ENCODE measurements at places on chromosomes 3 and 15.

DNA sequence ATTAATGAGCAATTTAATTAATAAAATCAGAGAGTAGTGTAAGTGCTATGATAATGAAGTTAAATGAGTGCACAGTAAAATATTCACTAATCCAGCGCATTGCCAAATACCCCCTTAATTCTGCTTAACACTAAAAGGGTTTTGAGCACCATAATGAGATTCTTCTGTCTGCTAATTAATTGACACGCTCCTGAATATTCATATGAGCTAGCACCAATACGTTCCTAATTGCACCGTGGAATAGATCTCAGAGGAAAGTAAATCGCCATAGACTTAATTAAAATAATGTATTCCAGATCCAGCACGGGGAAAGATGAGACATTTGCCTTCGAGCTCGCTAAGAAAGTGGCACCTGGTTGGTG lies 9.6 kb upstream of the FOXB1 start:
- DNase-seq, result no peak

GRCh38 chr3:116148881-116149851 lies 296.1 kb downstream of the LSAMP start:
- no peak for DNase-seq

GRCh38 chr15:57563416-57563815 lies 28.3 kb upstream of the MYZAP start:
- no peak for DNase-seq

GRCh38 chr15:44722011-44722410 lies 10.7 kb downstream of the B2M start:
- no peak for DNase-seq

DNA sequence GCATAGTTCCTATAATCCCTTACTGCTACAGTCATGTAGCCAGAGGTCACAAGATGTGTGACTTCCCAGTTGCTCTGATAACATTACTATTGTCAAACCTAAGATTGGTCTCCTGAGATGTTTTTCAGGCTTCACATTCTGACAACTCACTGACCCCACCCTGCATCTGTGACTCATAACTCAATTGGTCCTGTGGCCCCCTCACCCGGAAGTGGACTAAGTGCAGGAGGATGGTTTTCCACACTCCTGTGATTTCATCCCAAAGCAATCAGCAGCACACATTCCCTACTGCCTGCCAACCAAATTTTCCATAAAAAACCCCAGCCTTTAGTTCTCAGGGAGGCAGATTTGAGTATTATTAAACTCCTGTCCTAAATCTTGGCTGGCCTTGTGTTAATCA lies 564.9 kb upstream of the ZNF385D start:
- DNase-seq, result no peak

GRCh38 chr15:52082197-52083036 lies 30.2 kb downstream of the BCL2L10 start:
- DNase-seq, result no peak

GRCh38 chr15:67945951-67946700 lies 106.3 kb upstream of the RNU6-1 start:
- DNase-seq, result peak; percentile 31

DNA sequence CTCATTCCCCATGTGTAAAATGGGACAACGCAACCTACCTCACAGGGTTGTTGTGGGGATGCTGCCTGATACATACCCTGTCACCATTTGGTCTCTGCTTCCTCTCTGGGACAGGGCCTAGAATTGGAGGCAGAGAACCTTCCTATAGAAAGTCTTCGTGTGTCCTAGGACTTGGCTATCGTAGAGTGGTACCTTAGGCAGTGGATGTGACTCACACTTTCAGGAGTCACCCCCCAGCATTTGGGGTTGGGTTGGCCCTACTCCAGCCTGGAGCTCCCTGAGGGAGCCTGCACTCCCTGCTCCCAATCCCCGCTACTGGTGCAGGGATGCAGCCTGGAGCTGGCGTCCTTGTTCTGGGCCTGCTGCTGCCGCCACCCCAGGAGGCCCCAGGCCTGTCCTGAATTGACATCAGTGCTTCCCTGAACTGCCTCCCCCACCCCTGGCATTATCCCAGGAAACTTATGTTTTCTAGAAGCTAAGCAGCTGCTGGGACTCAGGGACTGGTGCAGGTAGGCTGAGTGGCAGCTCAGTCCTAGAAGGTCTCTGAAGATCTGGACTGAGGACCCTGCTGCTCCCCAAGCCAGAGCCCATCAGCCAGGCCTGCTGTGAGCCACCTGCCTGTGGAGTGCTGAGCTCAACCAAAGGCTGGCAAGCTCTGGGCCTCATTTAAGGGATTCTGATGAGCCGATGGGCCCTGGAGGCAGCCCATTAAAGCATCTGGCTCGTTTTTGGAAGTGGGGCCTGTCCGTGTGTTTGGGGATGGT lies 9.9 kb downstream of the C15orf39 start:
- no peak for DNase-seq

DNA sequence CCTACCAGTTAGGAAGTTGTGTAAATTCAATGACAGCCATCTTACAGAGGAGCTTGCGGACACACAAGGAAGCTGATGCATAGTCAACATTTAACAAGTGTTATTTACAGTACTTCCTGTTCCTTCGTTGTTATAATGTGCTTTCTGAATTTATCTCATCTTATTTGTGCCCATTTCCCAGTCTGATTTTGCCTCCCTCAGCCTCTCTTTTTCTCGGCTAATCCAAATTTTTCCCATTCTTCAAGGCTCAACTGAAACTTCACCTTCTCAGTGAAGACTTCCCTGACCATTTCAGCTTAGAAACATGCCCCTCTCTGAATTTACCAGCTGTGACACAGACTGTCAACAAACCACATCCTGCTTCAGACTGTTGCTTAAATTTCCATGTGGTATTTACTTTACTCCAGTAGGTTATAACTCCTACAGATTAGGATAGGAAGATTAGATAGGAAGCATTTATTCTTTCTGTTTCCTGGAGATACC lies 55.7 kb upstream of the CP start:
- DNase-seq, result no peak

DNA sequence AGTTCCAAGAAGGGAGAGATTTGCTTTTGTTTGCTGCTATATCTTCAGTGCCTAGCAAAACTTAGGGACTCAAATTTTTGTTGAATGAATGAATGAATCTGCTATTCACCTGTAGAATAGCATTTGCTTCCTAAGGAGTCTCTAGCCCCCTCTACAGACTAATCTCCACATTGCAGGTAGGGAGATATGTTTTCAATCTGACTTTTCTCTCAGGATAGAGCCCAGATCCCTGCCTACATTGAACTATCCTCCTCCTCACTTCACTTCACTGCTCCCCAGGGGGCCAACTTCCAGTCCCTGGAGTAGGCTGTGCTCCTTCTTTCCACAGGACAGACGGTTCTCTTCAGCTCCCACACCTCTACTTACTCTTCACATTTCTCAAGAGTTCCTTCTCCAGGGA lies 81.9 kb upstream of the PTX3 start:
- no peak for DNase-seq

DNA sequence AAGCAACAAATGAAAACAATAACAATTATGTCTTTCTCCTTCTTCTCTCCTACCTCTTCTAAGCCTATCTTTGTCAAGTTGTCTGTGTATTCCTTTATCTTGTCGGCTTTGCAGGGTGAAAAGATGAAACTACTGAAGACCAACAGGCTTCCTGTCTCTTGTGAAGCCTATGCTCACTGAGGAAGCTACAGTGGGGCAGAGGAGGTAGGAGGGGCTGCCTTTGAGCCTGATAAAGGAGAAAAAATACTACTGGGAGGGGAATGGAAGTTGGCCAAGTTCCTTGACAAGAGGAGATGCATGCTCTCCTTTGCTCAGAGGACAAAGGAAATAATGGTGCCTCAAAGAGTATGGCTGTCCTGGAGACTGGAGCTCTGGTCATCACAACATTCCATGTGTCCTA lies 92.0 kb downstream of the IGSF11 start:
- no peak for DNase-seq

DNA sequence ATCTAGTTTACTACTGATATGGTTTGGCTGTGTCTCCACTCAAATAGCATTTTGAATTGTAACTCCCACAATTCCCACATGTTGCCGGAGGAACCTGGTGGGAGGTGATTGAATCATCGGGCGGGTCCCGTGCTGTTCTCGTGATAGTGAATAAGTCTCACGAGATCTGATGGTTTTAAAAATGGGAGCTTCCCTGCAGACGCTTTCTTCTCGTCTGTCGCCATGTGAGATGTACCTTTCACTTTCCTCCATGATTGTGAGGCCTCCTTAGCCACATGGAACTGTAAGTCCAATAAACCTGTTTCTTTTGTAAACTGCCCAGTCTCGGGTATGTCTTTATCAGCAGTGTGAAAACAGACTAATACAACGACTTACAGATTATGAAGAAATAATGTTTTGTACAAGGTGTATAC lies 35.6 kb upstream of the PYDC2 start:
- no peak for DNase-seq

- no peak for DNase-seq
Observed at GRCh38 chr3:113832477-113833164, 6.0 kb upstream of the GRAMD1C start.

- no peak for DNase-seq
Observed at GRCh38 chr3:106485802-106486201, 617.0 kb upstream of the CBLB start.

- DNase-seq, result no peak
Observed at GRCh38 chr15:73065114-73065513, 12.9 kb downstream of the NEO1 start.

- DNase-seq, result no peak
Observed at GRCh38 chr15:36960947-36961227, 139.5 kb downstream of the MEIS2 start.

- no peak for DNase-seq
Observed at GRCh38 chr3:71031914-71032521, 551.5 kb downstream of the FOXP1 start.

GRCh38 chr3:10387881-10388609 lies 67.1 kb upstream of the SEC13 start:
- no peak for DNase-seq

GRCh38 chr3:100260081-100260684 lies 609 bp upstream of the TBC1D23 start:
- DNase-seq, result peak; percentile 45

DNA sequence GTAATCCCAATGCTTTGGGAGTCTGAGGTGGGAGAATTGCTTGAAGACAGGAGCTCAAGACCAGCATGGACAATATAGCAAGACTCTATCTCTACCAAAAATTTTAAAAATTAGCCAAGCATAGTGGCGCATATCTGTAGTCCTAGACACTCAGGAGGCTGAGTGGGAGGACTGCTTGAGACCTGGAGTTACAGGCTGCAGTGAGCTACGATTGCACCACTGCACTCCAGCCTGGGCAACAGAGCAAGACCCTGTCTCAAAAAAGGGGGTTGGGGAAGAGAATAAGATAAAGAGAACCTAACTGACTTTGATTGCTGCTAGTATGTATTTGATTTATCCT lies 755 bp downstream of the CD200R1 start:
- no peak for DNase-seq

GRCh38 chr15:92636401-92636907 lies 19.1 kb downstream of the FAM174B start:
- no peak for DNase-seq

DNA sequence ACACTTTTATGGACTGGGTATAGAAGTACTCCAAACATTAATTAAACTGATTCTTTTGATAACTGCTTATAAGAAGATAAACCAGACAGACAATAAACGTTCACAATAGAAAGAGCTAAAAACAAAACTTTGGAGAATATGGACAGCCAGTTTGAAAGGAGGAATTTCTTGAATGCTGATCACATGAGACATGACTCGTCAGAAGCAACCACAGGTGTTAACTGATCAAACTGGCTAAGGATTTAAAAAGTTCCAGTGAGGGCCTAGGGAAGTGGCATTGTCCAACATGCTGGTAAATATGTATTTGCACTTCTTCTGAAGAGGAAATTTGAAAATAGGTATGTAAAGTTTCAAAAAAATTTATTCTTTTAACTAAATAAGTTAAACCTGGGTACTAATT lies 29.4 kb upstream of the AP3B2 start:
- no peak for DNase-seq

- DNase-seq, result no peak
Observed at GRCh38 chr15:69561071-69561784, 108.6 kb downstream of the RPLP1 start.

GRCh38 chr3:188944108-188944507 lies 227.7 kb upstream of the TPRG1 start:
- DNase-seq, result no peak

- no peak for DNase-seq
Observed at GRCh38 chr3:143167969-143168854, 48.6 kb downstream of the CHST2 start.

DNA sequence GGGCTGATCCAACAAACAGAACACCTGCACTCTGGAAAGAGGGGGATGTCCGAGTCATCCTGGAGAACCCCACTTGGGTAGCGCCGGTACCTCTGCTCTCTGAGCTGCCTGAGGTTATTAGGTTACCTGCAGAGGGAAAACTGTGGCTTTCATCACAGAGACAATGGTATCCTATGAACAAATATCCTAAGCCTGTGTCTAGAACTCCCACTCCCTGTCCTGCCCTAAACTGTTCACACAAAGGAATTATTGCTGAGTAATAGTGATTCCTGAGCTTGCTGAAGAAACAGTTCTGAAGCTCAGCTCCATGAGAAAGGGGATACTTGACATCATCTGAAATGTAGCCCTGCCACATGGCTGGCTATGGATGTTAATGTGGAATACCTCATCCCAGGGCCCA lies 31.9 kb upstream of the WNT5A start:
- no peak for DNase-seq

DNA sequence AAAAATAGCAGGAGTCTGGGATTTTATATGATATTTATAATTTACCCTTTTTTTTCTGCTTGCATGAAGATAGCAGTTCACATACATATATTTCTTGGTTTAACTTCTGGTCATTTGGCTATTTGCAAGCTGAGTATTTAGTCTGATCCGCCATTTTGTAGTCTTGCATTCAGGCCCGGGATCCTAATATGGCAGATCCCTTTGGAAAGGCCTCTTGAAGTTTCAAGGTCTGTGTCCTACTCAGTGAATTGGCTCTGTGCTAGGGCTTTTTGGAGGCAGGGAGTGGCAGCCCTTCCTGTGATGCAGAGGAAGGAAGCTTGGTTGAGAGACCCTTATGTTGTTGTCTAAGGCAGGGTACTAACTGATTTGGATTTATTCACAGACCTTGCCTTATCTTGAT lies 2.9 kb downstream of the SNRPN start:
- DNase-seq, result no peak

- DNase-seq, result no peak
Observed at GRCh38 chr3:113251817-113252216, 40.5 kb downstream of the BOC start.

DNA sequence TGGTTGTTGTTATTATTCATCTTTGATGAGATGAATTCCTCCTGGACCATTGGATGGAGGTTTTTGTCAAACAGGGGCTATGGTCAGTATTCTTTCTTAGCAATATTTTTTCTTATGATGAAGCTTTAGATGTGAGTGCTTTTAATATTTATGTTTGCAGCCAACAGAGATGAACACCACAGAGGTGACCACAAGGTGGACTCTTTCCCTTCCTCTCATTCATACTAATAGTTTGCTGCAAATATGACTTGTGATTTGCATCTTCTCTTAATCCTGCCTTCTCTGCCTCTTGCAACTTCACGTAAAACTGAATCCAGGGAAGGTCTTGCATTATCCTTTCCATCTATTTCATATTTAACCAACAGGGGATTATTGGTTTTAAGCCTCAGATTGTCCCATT lies 473.1 kb upstream of the UBE2E2 start:
- DNase-seq, result no peak
